ENCODE measurements at places on chromosomes 3 and 15. TPM values are rescaled to one million over a fixed set of nuclear protein-coding genes. Genes with fewer than 3 reads are reported as not detected.

- no peak for DNase-seq
Measured at GRCh38 chr3:180416111-180416594, 185.8 kb upstream of the TTC14 start.

- DNase-seq: no peak
Measured at GRCh38 chr3:157807280-157807679, 298.9 kb downstream of the SHOX2 start.

GRCh38 chr15:50675535-50676144, 11.0 kb downstream of the TRPM7 start:
- no peak for DNase-seq

The CATSPER2 gene
- 3.1 TPM for total RNA-seq

- no peak for DNase-seq
Measured at GRCh38 chr3:43793648-43794372, 103.1 kb downstream of the ABHD5 start.

The TLR9 gene
- total RNA-seq: not detected

DNA sequence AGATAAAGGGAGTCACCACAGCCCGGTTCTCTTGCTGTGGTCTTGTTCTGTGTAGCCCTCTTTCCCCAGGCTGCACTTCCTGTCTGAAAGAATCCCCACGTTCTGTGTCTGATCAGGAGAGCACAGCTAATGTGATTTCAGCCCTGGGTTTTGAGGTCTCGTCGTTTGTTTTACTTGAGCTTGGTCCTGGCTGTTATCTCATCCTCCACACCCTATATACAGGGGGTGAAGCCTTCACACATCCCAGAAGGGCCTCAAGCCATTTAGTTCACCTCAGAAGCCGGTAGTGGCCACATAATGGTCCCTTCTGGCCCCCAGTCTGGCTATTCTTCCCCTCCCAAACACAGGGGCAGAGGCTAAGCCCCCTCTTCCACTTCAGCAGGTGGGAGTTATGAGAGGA, 115.6 kb downstream of the PDE8A start:
- no peak for DNase-seq

The FAM174B gene
- total RNA-seq: 21.9 TPM

GRCh38 chr3:188253800-188254452, 100.0 kb downstream of the LPP start:
- DNase-seq: no peak

The JAGN1 gene
- 20.3 TPM for total RNA-seq

DNA sequence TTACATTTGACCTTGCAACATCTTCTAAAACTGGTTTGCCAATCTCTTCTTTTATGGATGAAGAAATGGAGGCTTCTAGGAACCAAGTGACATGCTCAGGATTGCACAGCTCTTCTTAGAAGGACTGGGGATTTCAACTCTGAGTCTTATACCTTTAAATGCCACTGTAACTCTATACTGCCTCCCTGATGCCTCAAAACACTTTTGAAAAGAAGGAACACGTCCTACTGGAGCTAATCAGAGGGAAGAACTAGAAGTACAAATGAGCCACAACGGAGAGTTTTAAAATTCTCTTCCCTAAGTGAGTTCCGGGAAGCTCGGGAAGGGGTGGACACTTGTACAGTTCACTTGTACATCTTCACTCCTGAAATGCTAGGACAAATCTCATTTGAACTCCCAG, 949 bp upstream of the MITF start:
- no peak for DNase-seq

DNA sequence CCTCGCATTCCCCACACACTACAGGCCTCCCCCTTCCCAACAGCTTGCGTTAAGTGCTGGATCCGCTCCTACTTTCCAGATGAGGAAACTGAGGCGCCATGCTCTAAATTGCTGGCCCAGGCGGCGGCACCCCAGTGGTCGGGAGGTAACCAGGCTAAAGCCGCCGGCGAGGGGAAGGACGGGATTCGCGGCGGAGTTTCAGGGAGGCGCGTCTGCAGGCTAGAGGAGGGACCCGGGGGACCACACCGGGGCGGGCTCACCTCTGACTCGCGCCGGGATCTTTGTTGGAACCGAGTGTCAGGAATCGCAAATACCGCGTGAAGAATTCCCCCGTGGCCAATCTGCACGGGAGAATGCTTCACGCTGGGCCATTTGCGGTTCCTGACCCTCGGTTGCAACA, 24.6 kb upstream of the PTPN23 start:
- DNase-seq: no peak

DNA sequence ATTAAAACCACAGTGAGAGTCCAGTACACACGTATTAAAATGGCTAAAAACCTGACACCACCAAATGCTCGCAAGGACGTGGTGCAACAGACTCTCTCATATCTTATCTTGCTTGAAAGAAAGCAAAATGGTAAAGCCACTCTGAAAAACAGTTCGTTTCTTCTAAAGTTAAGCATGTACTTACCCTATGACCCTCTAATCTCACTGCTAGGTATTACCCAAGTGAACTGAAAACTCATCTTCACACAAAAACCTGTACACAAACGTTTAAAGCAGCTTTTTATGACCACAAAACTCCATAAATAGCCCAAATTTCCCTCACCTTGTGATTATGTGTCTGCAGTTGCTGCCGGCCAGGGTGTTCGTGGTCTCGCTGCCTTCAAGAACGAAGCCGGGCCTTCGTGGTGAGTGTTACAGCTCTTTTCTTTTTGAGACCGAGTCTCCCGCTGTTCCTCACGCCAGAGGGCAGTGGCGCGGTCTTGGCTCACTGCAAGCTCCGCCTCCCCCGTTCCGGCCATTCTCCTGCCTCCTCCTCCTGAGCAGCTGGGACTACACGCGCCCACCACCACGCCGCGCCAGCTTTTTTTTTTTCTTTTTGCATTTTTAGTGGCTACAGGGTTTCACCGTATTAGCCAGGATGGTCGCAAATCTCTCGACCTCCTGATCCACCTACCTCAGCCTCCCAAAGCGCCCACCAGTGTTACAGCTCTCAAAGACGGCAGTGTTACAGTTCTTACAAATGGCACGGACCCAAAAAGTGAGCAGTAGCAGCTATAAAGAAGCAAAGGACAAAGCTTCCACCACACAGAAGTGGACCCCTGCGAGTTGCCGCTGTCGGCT, 165.4 kb downstream of the TJP1 start:
- DNase-seq: no peak

The RASL12 gene
- total RNA-seq: 1.7 TPM

- no peak for DNase-seq
Measured at GRCh38 chr15:74364936-74365597, 2.4 kb downstream of the CYP11A1 start.

DNA sequence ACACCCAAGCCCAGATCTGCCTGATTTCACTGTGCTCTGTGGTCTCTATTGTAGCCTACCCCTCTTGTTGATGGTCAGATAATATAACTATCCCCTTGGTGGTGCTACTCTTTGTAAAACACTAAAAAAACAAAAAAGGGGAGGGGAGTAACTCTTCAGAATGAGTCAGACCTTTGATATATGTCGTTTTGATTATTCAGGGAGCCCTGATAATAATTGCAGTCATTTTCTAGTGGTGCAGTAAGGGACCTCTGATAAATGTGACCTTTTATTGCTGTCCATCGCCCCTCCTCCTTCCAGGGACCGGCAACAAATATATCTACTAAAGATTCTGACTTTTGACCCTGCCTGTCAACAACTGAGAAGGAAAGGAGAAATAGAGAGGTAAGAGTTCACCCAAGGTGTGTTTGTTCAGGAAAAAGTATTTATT, 45.1 kb upstream of the MAGI1 start:
- DNase-seq: no peak

The ATP11B gene
- total RNA-seq: 71.9 TPM

The LMCD1 gene
- total RNA-seq: 268 TPM

The SV2B gene
- not detected for total RNA-seq

The TTLL13 gene
- total RNA-seq: not detected

- DNase-seq: no peak
Measured at GRCh38 chr15:66961407-66961884, 104.0 kb upstream of the SMAD3 start.

The HDC gene
- not detected for total RNA-seq

DNA sequence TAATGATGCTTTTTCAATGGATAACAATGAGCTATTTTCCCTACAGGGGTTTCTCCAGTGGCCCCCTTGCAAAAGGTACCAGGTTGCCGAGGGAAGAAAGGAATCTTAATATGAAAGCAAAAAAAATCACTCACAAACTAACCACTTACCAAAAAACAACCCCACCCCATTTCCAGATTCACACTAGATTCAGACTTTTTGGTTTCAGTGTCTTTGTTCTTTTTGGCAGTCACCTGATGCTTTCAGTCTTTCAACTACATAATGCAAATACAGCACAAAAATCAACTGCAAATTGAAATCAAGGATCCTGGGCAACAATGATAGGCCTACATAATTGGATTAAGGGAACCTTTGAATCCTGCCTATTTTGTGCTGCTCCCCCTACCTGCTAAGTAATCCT, 71.1 kb upstream of the RAP2B start:
- no peak for DNase-seq

DNA sequence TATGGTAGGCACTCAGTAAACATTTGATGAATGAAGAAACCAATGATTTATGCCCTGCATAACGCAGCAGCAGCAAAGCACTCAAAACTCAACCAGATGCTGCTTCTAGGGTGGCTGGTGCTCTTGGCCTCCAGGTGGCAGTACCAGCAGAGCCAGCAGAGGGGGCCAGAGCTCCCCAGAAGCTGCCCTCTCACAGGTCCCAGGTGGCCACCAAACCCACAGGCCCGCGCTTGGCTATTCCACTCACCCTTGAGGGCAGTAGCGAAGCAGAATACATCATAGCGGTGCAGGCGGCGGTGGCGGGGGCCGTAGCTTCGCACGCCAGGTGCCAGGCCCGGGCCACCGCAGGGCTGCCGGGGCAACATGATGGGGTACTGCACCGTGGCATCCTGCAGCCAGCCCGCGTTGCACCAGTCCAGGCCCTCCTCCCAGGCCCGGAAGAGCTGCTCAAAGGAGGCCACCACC, 16.6 kb downstream of the HAPLN3 start:
- DNase-seq: no peak

DNA sequence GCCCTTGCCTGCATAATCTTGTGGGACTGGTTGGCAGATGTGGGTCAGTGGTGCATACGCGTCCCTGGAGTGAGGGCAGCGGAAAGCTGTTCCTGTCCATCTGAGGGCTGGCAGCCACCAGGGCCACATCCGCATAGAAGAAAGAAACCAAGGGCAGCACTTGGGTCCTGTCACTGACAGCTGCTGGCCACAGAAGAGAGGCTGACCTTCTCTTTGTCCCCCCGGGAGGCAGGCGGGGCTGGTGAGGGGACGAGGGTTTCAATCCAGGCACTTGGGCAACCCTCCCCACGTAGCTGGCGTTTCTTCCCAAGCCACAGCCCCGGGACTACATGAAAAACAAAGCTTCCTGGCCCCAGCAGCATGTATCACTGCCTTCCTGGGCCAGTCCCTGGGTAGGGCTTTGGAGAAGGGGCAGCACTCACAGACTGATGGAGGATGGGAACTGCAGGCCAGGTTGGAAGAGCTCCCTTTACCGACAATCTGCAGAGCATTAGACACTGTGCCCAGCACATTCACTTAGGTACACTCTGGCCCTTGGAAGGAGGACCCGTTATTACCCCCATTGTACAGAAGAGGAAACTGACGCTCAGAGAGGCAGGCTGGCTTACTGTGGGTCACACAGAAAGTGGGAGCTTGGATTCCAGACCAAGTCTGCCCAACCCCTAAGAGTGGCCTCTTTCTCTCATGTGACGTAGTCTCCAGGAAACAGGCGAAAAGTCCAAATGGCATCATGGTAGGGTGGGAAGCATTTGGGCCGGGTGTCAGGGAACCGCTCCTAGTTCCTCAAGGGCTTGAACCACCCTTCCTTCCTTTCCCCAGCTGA, 78.8 kb upstream of the SLC6A6 start:
- DNase-seq: no peak

DNA sequence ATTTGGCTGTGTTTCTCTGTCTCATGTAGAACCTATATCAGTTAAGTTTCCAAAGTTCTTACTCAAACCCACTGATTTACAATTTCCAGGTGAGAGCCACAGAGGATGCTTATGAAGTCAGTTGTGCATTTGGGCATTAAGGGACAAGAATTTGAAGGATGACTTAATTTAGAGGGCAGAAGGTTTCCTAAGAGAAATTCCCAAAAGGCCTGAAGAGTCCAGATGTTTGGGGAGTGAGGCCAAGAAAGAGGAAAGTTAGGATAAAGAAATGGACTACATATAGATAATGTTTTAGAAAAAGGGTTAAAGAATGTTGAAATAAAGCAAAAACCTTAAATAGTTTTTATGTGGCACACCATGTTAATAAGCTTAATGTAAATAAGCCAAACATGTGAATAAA, 338.7 kb upstream of the GRM7 start:
- DNase-seq: no peak

DNA sequence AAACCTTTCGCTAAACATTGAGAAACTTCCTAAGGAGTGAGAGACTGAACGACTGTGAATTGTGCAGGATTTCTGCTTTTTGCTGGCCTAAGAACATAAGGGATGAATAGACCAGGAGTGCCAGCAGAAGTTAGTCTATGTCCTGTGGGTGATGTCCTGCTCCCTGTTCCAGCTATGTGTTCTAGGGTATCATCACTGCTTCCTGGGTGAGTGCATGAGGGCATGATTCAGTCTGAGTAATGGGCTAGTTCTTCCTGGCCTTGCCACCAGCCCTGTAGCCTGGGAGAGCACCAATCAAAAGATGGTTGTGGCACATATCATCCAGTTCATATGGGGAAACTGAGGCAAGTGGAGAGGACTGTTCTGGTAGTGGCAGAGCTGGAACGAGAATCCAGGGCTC, 153.9 kb upstream of the TPM1 start:
- no peak for DNase-seq

The SOX14 gene
- total RNA-seq: not detected

The RPP25 gene
- total RNA-seq: 17.8 TPM

DNA sequence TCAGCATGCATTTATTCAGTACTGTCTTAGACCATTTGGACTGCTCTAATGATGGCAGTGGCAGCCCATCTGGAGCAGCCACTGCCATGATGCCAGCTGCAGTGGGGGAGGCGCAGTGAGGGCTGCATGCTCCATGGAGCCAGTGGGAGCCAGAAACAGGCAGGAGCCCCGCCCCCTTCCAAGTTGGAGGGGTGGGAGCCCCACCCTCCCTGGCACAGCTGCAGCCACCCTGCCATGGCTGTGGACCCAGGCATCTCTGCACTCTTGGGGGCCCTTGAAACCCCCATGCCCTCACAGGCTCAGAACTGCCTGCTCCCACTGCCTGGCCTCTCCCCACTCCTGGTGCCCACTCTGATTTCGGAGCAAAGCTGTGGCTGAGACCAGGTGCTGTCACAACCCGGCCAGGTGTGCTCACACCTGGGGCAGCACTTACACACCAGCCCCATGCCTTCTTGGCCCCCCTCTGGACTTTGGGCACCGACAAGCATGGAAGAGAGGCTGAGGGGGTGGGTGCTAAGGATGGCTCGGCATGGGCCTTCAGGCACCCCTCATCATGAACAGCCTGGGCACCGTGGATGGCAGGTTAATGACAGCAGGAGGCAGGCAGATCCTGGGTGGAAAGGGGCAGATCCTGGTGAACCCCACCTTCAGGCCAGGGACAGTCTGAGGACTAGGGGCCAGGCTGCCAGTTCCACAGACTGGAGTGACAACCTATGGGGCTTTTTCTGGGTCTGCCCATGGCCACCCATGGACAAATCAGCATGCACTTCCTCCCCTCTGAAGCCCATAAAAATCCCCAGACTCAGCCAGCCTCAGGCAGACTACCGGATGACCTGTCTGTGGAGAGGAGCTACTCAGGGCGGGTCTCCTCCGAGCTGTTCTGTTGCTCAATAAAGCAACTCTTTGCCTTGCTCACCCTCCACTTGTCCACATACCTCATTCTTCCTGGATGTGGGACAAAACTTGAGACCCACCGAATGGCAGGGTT, 18.3 kb downstream of the TBC1D21 start:
- DNase-seq: peak; percentile 72

GRCh38 chr3:94162700-94163099, 99.8 kb downstream of the NSUN3 start:
- DNase-seq: no peak

- no peak for DNase-seq
Measured at GRCh38 chr15:100861511-100861991, 18.1 kb upstream of the ALDH1A3 start.
